ENCODE measurements at places on chromosomes 5 and 9. TPM values are rescaled to one million over a fixed set of nuclear protein-coding genes. Genes with fewer than 3 reads are reported as not detected.

Gene UQCRQ
- 414 TPM for total RNA-seq

Gene IL12B
- not detected for total RNA-seq

Gene CARTPT
- not detected for total RNA-seq

Gene NTRK2
- not detected for total RNA-seq

DNA sequence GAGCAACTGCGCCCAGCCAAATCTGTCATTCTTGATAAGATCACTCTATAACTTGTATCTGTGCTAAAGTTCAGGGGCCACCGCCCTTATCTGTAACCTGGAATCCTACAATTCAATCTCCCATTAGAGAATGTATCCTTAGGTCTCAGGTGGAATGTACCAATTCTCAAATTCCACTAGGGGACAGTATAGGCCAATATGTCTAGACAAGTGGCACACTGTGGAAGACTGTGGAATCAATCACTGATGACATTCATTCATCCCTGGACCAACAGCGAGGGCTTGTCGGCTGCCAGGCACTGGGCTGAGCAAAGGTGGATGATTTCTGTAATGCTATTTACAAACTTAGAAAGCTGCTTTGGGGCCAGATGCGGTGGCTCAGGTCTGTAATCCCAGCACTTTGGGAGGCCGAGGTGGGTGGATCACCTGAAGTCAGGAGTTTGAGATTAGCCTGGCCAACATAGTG lies 28.7 kb upstream of the MEGF9 start:
- no peak for DNase-seq
- H3K4me3 ChIP-seq, result no peak overlapping the region
- H3K27me3 ChIP-seq, result no peaks in the 10 kb centered on the region
- no peaks in the 10 kb centered on the region for H3K36me3 ChIP-seq
- peaks cover 28% of the 10 kb centered on the region for H3K4me1 ChIP-seq
- H3K27ac ChIP-seq, result no peak overlapping the region

DNA sequence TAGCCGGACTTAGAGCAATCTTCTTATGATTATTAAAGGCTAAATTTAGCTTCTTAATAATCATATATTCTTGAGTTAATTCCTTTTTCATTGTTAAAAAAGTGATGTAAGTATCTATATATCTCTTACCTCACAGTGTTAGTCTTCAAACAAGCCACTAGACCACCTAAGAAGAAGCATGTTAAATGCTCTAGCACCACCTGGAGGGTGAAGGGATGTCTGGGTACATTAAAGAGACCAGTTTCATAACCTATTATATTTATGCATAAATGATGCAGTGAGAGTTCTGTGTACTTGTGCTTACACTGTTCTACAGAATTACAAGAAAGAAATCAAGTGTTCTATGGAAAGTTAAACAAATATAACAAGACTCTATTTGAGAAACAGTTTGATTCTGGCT lies 55.9 kb upstream of the SLCO6A1 start:
- no peak for DNase-seq
- no peaks in the 10 kb centered on the region for H3K36me3 ChIP-seq
- H3K27ac ChIP-seq, result no peak overlapping the region
- no peaks in the 10 kb centered on the region for H3K4me1 ChIP-seq
- no peaks in the 10 kb centered on the region for H3K27me3 ChIP-seq

- H3K4me1 ChIP-seq, result no peaks in the 10 kb centered on the region
- no peak overlapping the region for H3K27ac ChIP-seq
- H3K36me3 ChIP-seq, result peaks cover 83% of the 10 kb centered on the region
- no peak for DNase-seq
- H3K27me3 ChIP-seq, result no peaks in the 10 kb centered on the region
Observed at GRCh38 chr5:10743951-10744350, 17.1 kb downstream of the DAP start.
